Naive thymus-derived CD8-positive, alpha-beta T cell (primary cell): ENCODE measurements at places on chromosomes 16 and 17.

GRCh38 chr16:880471-881171 lies 80.1 kb upstream of the GNG13 start:
- H3K27me3 ChIP-seq, result no peaks in the 10 kb centered on the region
- H3K4me1 ChIP-seq, result peaks cover 2% of the 10 kb centered on the region
- H3K36me3 ChIP-seq, result peaks cover 18% of the 10 kb centered on the region
- no peak for DNase-seq
- H3K27ac ChIP-seq, result no peak overlapping the region
- no peak overlapping the region for H3K4me3 ChIP-seq

DNA sequence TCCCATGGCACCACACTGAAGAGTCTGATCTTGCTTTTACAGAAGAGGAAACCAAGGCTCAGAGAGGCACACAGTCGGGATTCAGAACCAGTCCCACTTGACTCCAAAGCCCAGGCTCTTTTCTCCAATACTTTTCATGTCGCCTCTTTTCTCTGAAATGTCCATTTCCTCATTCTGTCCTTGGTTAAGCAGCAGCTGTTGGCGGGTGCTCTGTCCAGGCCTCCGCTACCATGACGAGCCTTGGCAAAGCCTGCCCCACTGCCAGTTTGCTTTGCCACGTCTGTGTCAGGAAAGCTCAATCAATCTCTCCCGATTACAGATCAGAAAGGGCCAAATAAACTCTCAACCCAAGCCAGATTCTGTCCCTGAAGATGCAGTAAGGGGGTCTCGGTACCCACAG lies 9.1 kb upstream of the CEP295NL start:
- no peak for DNase-seq
- no peaks in the 10 kb centered on the region for H3K27me3 ChIP-seq
- H3K27ac ChIP-seq, result no peak overlapping the region
- H3K36me3 ChIP-seq, result no peaks in the 10 kb centered on the region
- H3K4me1 ChIP-seq, result peaks cover 19% of the 10 kb centered on the region
- no peak overlapping the region for H3K4me3 ChIP-seq

- no peaks in the 10 kb centered on the region for H3K27me3 ChIP-seq
- DNase-seq, result peak; percentile 87
- H3K27ac ChIP-seq, result no peak overlapping the region
- H3K4me1 ChIP-seq, result peaks cover 23% of the 10 kb centered on the region
- peak overlapping the region; percentile 74 for H3K4me3 ChIP-seq
Measured at GRCh38 chr17:7023576-7024401, 939 bp downstream of the BCL6B start.

GRCh38 chr16:11550791-11551498 lies 35.8 kb downstream of the LITAF start:
- peaks cover 42% of the 10 kb centered on the region for H3K4me1 ChIP-seq
- no peaks in the 10 kb centered on the region for H3K27me3 ChIP-seq
- H3K27ac ChIP-seq, result peak overlapping the region; percentile 80
- H3K36me3 ChIP-seq, result peaks cover 28% of the 10 kb centered on the region

DNA sequence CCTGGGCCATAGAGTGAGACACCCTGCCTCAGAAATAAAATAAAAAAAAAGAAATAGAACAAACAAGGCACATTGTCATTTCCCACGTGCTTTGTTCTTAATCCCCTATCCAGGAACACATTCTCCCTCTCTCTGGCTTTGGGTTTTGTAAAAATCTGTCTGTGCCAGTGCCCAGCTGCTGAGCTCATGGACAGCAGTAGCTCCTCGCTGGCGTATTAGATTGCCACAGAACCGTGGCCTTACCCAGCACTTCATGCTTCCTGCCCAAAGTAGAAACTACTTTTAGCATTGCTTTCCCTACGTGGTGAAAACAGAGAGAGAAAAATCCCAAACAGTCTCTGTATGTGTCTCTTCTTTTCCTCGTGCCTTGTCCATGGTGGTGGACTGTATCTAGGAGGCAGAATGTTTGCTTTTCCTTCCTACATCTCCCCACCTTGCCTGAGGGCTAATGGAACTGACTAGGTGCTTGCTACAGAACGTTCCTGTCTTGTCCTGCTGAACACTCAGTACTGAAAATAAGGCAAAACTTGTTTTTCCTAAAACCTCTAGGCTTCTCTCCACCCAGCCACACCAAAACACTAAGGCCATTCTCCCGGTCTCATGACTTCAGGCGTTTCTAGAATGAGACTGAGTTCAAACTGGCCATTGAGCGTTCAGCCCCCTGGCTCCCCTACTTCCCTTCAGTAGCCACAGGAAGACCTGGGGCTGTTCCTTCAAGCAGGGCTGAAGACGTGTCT lies 26.1 kb downstream of the MNT start:
- H3K27ac ChIP-seq, result no peak overlapping the region
- no peaks in the 10 kb centered on the region for H3K36me3 ChIP-seq
- H3K4me3 ChIP-seq, result no peak overlapping the region

GRCh38 chr17:34299956-34300577 lies 14.5 kb downstream of the CCL11 start:
- DNase-seq, result no peak
- no peaks in the 10 kb centered on the region for H3K36me3 ChIP-seq
- no peak overlapping the region for H3K4me3 ChIP-seq
- H3K27ac ChIP-seq, result no peak overlapping the region
- no peaks in the 10 kb centered on the region for H3K4me1 ChIP-seq

DNA sequence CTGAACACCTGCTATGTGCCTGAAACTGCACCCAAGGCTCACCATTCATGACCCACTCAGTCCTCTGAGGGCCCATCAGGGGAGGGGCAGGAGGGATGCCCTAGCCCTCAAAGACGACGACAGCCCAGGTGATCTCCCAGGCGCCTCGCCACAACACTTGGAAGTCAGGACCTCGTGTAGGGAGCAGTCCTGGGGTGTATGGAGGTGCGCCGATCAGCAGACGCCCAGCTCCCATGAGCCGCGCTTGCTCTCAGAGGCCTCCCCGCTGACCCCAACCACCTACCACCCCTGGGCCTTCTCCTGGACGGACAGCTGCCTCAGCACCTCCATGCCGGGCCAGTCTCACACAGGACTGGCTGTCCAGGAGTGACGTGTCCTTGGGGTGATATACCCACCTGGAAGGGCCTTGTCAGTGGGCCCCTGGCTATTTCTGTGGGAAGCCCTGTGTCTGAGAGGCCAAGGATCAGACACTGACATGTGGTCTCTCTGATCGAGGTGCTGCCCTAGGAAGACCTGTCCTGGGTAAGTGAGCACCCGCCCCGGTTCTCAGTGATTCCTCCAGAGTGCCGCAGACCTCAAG lies 26.7 kb downstream of the KDM8 start:
- peaks cover 90% of the 10 kb centered on the region for H3K4me1 ChIP-seq
- H3K36me3 ChIP-seq, result no peaks in the 10 kb centered on the region
- H3K27ac ChIP-seq, result peak overlapping the region; percentile 100
- peak overlapping the region; percentile 83 for H3K4me3 ChIP-seq
- H3K27me3 ChIP-seq, result no peaks in the 10 kb centered on the region

GRCh38 chr17:72774236-72774635 lies 318.3 kb downstream of the SLC39A11 start:
- H3K27ac ChIP-seq, result no peak overlapping the region
- DNase-seq, result no peak
- H3K27me3 ChIP-seq, result no peaks in the 10 kb centered on the region
- H3K36me3 ChIP-seq, result peaks cover 20% of the 10 kb centered on the region
- H3K4me1 ChIP-seq, result no peaks in the 10 kb centered on the region

GRCh38 chr16:13425836-13426235 lies 494.1 kb upstream of the ERCC4 start:
- no peaks in the 10 kb centered on the region for H3K36me3 ChIP-seq
- no peak for DNase-seq
- no peak overlapping the region for H3K4me3 ChIP-seq

GRCh38 chr17:37490638-37491614 lies 1.2 kb downstream of the DUSP14 start:
- peak overlapping the region; percentile 92 for H3K4me3 ChIP-seq
- DNase-seq, result no peak

- no peaks in the 10 kb centered on the region for H3K36me3 ChIP-seq
- peaks cover 42% of the 10 kb centered on the region for H3K4me1 ChIP-seq
- peak overlapping the region; percentile 57 for H3K4me3 ChIP-seq
- H3K27ac ChIP-seq, result peak overlapping the region; percentile 100
- H3K27me3 ChIP-seq, result no peaks in the 10 kb centered on the region
- DNase-seq, result peak; percentile 81
Measured at GRCh38 chr17:5587438-5588032, 3.2 kb upstream of the NLRP1 start.

GRCh38 chr16:79018650-79019429 lies 581.7 kb downstream of the MAF start:
- no peaks in the 10 kb centered on the region for H3K4me1 ChIP-seq
- DNase-seq, result no peak
- no peak overlapping the region for H3K4me3 ChIP-seq
- peaks cover 9% of the 10 kb centered on the region for H3K36me3 ChIP-seq
- no peaks in the 10 kb centered on the region for H3K27me3 ChIP-seq

GRCh38 chr17:81287741-81288430 lies 7.2 kb downstream of the SLC38A10 start:
- H3K4me3 ChIP-seq, result no peak overlapping the region
- H3K36me3 ChIP-seq, result no peaks in the 10 kb centered on the region
- no peak for DNase-seq
- H3K27ac ChIP-seq, result no peak overlapping the region
- H3K27me3 ChIP-seq, result no peaks in the 10 kb centered on the region
- peaks cover 66% of the 10 kb centered on the region for H3K4me1 ChIP-seq

DNA sequence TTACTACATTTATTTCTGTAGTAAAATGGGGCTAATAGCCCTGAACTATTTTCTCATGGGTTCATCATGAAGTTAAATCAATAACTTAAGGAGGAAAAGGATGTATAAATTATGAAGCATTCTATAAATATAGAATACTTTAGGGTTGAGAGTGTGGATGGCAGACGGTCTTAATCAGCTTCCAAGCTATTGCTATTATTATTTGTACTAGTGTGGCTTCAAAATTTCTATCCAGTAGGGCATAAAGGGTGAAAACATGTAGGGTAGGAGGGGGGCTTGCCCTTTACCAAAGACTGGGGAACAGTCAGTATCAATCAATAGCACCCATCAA lies 26.4 kb upstream of the DHX8 start:
- no peak for DNase-seq
- H3K27ac ChIP-seq, result no peak overlapping the region
- peaks cover 7% of the 10 kb centered on the region for H3K4me1 ChIP-seq
- no peak overlapping the region for H3K4me3 ChIP-seq
